NCI-H2107 (cell line): ENCODE measurements at places on chromosomes 1 and 21.

DNA sequence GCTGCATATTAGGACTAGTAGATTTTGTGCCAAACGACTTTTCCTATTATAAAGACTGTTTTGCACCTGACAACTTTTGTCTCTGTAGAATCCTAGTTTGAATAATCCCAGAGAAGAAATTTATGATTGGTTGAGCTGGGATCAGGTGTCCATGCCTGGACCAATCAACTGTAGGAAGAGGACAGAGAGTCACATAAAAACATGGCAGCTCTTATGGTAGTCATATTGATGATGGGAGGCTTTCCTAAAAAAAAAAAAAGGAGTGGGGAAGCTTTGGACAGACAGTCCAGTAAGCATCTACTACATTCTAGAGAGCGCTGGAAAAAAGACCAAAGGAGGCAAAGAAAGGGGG, 30.7 kb upstream of the IGSF3 start:
- DNase-seq: no peak

GRCh38 chr1:44025816-44026215, 5.4 kb downstream of the SLC6A9 start:
- no peak for DNase-seq

- peak; percentile 26 for DNase-seq
Measured at GRCh38 chr1:46302641-46303037, 777 bp downstream of the LRRC41 start.

DNA sequence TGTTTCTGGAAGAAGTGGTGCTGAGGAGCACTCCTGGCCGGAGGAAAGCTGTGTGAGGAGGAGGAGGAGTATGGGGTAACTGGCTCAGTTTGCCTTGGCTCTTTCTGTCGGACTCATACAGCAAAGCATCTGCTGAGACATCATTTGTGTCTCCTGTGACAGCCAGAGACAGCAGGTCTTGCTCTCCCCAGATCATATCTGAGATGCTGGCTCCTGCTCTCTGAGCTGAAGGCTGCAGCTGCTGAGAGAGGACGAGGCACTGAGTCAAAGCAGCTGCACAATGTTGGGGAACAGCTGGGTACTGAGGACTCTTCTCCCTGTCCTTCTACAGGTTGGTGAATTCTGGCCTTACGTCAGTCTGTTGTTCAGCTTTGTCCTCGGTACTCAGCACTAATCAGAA, 14.3 kb downstream of the OR2B11 start:
- no peak for DNase-seq

GRCh38 chr1:9559673-9560072, 20.4 kb downstream of the SLC25A33 start:
- DNase-seq: no peak

GRCh38 chr1:101293461-101294051, 56.7 kb downstream of the S1PR1 start:
- no peak for DNase-seq

GRCh38 chr1:51288578-51288977, 41.8 kb downstream of the TTC39A start:
- no peak for DNase-seq

DNA sequence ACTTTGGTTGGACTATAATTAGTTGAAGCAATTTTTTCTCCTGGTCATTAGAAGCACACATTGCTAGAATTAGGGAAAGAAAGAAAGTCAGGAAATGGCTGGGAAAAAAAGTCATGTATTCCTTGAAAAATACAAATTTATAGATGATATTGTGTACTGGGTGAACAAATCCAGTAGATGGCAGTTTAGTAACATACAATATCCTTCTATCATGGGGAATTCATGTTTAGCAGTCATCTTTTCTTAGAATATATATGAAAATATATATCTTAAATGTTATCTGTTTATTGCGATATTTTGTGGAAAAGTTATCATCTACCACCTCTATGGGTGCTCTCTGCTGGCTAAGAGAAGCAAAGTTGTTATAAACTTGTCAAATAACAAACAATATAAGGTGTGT, 13.1 kb upstream of the ZRANB2 start:
- DNase-seq: no peak

- no peak for DNase-seq
Measured at GRCh38 chr1:19949016-19949415, 25.6 kb upstream of the PLA2G2E start.

GRCh38 chr1:109671067-109671466, 3.2 kb downstream of the GSTM2 start:
- no peak for DNase-seq

GRCh38 chr1:206555473-206555935, 48.2 kb downstream of the RASSF5 start:
- DNase-seq: no peak

DNA sequence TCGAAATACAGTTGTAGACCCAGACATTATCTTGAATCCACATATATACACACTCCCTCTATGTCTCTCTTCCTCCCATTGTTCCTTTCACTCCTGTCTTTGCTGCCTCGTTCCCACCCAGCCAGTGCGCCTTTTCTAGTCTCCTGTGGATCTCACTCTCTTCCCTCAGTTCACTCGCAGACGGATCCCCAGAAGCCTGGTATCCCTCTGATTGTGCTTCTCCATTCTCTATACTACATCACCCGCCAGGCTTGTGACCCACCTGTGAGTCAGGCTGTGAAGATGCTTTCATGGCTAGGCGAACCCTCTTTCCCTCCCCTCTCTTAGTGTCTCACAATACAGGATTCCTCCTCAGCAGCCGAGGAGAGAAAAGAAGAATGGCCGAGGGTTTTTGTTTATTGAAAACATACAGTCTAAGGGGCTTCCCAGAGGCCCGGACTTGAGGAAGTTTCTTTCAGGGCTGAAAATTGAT, 1.5 kb downstream of the HCN3 start:
- no peak for DNase-seq

GRCh38 chr1:193157360-193157759, 29.1 kb downstream of the B3GALT2 start:
- DNase-seq: no peak

GRCh38 chr1:226063224-226063976, 884 bp downstream of the H3-3A start:
- DNase-seq: no peak

GRCh38 chr1:40930174-40930964, 49.1 kb upstream of the CTPS1 start:
- peak; percentile 28 for DNase-seq

GRCh38 chr1:212698467-212699103, 1.1 kb downstream of the BATF3 start:
- no peak for DNase-seq

DNA sequence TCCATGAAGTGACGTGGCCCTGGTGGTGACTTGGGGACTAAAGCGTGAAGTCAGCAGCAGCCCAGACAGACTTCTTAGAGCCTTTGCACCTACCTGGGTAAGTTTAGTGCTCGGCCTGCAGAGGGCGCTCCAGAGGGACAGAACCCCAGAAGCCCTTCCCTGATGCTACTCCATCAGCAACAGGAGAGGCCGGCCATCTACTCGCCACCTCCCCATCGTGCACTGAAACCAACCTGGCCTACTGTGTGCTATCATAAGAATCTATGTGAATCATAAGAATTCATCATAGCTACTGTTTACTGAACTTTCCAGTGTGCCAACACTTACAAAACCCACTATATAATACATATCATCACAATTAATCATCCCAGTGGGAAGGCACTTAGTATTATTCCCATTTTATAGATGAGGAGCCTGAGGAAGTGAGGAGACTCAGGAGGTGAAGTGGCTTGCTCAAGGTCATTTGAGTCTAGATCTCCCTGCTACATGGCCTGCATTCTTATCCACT, 7.9 kb upstream of the EDN2 start:
- no peak for DNase-seq

DNA sequence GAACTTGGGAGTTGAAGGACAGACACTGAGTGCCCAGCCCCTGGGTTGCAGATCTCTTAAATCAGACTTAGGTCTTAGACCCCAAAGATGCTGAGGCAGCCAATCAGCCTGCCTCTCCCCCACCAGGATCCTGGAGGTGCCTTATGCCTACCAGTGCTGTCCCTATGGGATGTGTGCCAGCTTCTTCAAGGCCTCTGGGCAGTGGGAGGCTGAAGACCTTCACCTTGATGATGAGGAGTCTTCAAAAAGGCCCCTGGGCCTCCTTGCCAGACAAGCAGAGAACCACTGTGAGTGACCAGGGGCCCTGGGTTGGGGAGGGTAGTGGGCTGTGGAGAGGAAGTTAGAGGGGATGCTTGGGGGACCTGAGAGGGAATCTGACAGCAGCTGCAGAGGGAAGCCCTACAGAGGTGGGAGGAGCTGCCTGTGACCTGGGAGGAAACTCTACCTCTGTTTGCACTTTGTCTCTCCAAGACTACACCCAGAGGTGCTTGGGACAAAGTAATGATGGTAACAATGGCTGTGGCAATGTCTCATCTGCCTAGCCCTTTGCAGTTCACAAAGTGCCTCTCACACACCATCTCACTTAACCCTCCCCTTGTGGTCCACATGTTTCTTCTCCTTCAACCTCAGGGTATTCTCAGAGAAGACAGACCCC, 31.5 kb downstream of the UBE2T start:
- no peak for DNase-seq

DNA sequence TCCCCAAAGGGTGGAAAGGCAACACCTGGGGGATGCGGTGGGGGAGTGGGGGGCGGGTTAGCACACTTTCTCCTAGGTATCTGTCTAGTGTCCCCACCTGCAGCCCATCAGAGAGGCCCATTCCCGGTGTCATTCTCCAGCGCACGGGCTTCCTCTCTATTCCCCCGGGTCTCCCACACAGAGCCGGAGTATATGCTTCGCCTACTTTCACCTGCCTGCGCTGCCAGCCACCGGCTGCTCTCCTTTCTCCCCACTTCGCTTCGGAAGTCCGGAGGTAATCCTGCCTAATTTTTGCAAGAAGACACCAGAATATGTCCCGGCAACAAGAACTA, 852 bp downstream of the RGS7 start:
- no peak for DNase-seq

DNA sequence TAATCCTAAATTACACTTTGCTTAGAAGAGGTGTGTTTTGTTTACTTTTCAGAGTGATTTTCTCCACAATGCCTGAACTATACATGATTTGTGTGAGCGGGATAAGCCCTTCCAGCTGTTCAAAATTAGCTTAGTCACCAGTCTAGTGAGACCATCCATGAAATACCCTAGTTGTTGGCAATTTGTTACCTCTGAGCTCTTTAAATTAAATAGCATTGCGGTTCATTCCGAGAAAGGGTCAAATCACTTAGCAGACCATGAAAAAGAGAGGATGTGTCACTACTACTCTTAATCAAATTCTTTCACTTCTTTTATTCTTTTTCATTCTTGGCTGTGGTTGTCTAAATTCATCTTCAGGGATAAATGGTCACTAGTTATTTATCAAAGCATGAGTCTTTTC, 11.9 kb upstream of the VAV3 start:
- no peak for DNase-seq

- no peak for DNase-seq
Measured at GRCh38 chr1:183327434-183328290, 90.5 kb downstream of the NMNAT2 start.

GRCh38 chr1:173749137-173749536, 34.4 kb downstream of the KLHL20 start:
- DNase-seq: no peak

DNA sequence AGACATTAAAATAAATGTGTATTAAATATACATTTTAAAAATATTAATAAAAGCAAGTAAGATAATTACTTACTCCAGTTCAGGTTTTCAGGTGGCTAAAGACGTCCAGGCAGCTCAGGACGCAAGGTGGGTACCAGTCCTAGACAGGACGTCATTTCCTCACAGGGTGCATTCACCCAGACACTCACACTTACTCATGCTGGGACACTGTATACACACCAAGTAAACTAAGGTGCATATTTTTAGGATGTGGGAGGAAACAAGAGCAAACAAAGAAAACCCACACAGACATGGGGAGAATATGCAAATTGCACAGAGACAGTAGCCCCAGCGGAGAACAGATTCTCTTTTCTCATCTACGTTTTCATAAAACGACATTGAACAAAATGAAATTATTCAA, 457.9 kb downstream of the BRINP3 start:
- DNase-seq: no peak

DNA sequence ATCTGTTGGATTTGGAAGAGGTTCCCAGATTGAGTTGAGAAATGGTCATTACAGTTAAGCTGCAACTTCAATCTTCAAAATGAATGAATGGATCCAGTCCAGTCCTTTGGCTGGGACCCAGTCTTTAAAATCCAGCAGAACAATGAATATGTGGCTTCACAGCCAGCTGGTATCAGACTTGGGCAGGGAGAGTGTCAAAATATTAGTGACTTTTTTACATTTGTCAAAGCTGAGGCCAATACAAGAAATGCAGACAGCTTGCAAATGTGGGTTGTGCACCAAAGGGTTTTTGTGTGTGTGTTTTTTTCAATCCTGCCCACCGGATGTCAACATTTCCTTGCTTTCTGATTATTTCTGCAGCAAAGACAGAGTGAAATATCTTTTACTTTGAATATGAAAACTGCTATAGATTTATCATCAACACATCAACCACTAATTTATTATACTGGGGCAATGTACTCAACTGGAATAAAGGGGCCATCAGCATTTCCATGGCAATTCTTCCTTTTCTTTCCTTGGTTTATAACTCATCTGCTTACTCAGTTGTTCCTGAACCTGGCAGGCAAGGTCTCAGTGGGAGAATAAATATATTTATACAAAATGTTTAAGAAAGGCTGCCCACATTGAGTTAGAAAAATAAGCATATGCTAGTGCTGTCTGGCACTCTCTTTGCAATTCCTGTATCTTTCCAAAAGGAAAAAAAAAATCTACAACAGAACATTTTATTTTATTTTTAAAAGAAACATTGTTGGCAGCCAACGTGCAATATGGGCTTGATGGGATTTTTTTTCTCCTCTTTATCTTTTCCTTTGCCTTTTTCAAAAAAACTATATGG, 491.6 kb upstream of the C1orf87 start:
- no peak for DNase-seq

GRCh38 chr1:56646611-56647010, 1.5 kb downstream of the PRKAA2 start:
- no peak for DNase-seq

- no peak for DNase-seq
Measured at GRCh38 chr1:17554954-17555353, 15.5 kb downstream of the ARHGEF10L start.

GRCh38 chr1:232293361-232293760, 336.6 kb downstream of the SIPA1L2 start:
- DNase-seq: no peak

- DNase-seq: no peak
Measured at GRCh38 chr1:208885650-208886049, 641.5 kb upstream of the PLXNA2 start.

- no peak for DNase-seq
Measured at GRCh38 chr1:200206340-200206739, 178.8 kb downstream of the NR5A2 start.

GRCh38 chr1:237103021-237103420, 61.0 kb downstream of the RYR2 start:
- no peak for DNase-seq

- no peak for DNase-seq
Measured at GRCh38 chr21:21156957-21157356, 158.7 kb downstream of the NCAM2 start.

DNA sequence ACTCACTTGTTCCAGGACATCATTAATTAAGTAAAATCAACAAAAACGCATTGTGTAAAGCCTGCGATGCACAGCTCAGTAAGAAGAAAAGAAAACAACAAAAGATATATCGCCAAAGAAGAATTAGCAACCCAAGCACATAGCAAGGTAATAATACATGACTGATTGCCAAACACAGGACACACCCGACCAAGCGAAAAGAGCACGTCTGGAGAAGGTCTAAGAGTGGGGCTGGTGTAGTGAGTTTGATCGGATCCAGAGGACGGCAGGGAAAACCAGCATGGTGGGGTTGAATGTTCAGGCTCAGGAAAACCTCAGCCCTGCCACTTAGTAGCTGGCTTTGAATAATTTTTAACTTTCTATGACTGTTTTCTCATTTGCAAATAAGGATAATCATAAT, 69.8 kb downstream of the JAK1 start:
- DNase-seq: no peak
